Left lung (tissue), 14 donors: ENCODE measurements at places on chromosomes 6 and 20. TPM values are rescaled to one million over a fixed set of nuclear protein-coding genes. Genes with fewer than 3 reads are reported as not detected.

- H3K36me3 ChIP-seq = no peaks in the 10 kb centered on the region
- no peak overlapping the region for H3K4me3 ChIP-seq
- no peak for DNase-seq
- no peaks in the 10 kb centered on the region for H3K4me1 ChIP-seq
- no peaks in the 10 kb centered on the region for H3K27me3 ChIP-seq
Observed at GRCh38 chr20:41669708-41670263, 51.6 kb upstream of the CHD6 start.

DNA sequence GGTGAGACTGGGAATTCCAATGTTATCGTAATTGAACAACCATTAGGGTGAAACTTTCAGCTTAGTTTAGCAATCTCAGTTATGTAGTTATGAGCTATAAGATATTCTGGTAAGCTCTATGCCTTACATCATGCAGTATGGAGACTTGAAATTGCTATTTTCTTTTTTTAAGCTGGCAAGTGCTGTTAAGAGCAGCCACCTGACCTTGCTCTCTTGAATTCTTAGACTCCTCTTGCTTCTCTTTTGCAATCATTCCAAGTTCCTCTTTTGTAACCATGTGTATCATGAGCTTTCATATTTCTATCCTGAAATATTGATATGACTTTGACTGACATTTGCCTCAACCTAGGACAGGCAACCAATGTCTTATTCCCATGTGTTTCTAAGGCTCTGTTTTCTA is 446.3 kb upstream of the SLC35B3 start:
- DNase-seq = no peak
- no peaks in the 10 kb centered on the region for H3K36me3 ChIP-seq
- no peak overlapping the region for H3K27ac ChIP-seq
- H3K4me3 ChIP-seq = no peak overlapping the region
- no peaks in the 10 kb centered on the region for H3K27me3 ChIP-seq
- no peaks in the 10 kb centered on the region for H3K4me1 ChIP-seq

- H3K36me3 ChIP-seq = no peaks in the 10 kb centered on the region
- H3K4me3 ChIP-seq = no peak overlapping the region
- no peaks in the 10 kb centered on the region for H3K4me1 ChIP-seq
- H3K27me3 ChIP-seq = peaks cover 3% of the 10 kb centered on the region
Observed at GRCh38 chr20:41869261-41869660, 251.1 kb upstream of the CHD6 start.

- no peaks in the 10 kb centered on the region for H3K36me3 ChIP-seq
- no peak for DNase-seq
- peaks cover 15% of the 10 kb centered on the region for H3K27me3 ChIP-seq
- no peak overlapping the region for H3K4me3 ChIP-seq
- no peaks in the 10 kb centered on the region for H3K4me1 ChIP-seq
- no peak overlapping the region for H3K27ac ChIP-seq
Observed at GRCh38 chr20:47872341-47872740, 87.1 kb upstream of the SULF2 start.

DNA sequence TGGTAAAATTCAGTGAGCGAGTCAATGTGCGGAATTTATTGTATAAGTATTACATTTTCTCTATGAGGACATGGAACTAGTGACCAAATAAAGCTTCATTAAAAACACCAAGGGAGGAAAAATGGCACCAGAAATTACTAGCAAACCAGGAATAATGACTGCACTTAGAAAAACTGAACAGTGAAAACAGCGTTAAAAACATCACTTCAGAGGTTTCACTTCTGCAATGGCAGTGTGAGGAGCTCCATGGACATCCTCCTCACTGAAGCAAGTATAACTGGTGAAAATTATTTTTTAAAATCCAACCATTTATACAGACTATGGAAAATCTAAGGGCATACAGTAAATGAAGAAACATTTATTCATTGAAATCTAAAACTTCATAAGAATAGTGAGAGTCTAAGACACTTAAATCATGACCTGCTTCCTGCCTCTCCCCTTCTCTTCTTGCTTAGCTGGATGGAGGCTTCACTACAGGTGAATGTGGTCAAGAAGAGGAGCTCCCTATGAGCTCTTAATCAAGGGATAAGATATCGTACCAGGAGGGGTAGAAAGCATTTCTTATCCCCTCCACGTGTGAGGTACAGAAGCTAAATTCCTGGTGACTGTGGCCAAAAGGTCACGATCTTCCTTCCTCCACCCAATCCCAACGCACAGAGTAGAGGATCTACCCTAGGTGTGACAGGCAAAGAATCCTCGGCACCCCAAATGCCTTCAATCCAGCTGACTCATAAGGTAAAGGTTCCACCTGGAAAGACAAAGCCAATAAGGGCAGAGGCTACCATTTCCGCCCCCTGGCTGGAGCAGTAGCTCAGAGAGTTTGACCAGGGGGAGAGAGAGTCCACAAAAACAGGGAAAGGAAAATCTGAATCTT is 12.3 kb upstream of the ASF1A start:
- DNase-seq = no peak
- H3K27me3 ChIP-seq = no peaks in the 10 kb centered on the region
- H3K4me1 ChIP-seq = peaks cover 20% of the 10 kb centered on the region
- H3K4me3 ChIP-seq = no peak overlapping the region
- H3K36me3 ChIP-seq = no peaks in the 10 kb centered on the region

DNA sequence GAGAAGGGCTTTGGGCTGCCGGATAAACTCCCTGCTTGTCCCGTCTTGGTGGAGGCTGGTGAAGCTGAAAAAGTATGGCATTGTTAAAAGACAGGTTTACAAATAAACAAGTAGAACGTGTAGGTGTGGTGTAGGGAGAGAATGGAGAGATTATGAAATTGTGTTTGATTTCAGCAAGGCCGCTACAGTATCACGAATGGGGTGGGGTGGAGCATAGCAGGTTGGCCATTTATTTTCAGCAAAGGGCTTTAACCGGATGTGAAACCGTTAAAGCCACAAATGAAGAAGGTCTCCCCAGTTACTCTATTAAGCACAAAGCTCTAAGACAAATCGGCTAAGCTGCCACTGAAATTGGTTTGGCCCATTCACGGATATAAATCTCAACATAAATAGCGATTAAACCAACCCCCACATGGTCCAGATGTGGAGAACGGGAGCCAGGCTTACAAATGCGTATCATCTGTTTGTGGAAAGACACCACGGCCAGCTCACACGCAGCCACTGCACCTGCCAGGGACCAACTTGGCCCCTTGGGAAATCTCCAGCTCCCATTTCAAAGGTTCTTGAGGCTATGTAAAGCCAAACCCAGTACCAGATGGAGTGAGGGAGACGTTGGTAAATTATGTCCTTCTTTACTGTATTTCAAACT is 94.0 kb downstream of the ZMYND8 start:
- H3K27ac ChIP-seq = no peak overlapping the region
- no peaks in the 10 kb centered on the region for H3K36me3 ChIP-seq
- no peak for DNase-seq
- H3K4me3 ChIP-seq = no peak overlapping the region
- peaks cover 22% of the 10 kb centered on the region for H3K4me1 ChIP-seq

DNA sequence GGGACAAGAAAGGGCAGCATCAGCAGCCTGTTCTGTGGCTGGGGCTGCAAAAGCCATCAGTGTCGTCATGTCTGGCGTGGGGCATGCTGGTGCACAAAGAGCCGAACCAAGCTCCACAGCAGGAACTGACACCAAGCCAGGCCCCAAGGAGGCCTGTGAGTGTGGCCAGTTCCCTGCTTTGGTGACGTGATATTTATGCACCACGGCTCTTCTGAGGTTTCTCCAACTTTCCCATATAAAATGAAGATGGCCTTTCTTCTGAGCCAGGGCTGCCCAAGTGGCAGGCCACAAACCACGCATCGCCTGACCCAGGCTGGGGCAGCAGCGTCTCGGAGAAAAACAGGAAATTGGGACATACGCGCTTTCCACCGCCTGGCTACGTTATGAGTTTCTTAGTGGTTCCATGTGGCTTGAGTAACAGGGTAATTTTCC is 109.9 kb downstream of the RIN2 start:
- no peak overlapping the region for H3K4me3 ChIP-seq
- peaks cover 23% of the 10 kb centered on the region for H3K4me1 ChIP-seq
- H3K36me3 ChIP-seq = no peaks in the 10 kb centered on the region
- DNase-seq = no peak
- H3K27ac ChIP-seq = no peak overlapping the region
- no peaks in the 10 kb centered on the region for H3K27me3 ChIP-seq

DNA sequence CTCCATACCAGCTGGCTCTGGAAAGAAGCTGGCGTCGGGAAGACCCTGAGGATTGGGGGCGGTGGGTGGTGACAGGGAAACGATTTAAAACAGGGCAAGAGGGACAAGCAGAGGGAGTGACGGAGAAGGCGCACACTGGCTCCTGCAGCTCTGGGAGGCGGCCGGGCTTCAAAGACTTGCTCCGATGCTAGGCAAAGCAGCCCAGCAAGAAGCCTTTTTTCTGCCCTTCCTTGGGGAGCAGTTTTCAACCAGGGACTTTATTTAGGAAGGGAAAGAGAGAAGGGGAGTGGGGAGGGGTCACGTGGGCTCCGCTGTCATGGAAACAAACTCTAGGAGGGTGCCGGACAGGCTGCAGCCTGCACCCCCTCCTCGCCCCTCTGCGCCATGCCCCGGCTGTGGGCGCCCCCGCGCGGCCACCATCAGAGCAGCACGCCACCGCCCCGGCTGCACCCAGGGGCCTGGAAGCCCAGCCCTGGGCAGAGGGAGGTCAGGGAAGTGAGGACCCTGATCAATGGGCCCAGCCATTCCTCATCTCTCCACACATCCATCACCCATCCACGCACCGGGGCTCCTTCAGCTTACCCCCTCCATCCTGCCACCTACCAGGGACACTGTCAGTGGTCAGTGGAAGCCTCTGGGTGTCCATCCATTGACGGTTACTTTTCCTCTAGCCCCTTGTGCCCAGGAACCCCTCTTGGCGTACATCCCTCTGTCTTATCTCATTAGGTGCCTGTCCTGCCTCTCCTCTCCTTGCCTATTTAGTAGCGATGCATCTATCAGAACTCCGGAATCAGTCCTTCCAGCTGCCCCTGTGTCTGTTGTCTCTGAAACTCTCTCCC is 66.6 kb upstream of the CCDC167 start:
- H3K27me3 ChIP-seq = peaks cover 21% of the 10 kb centered on the region
- no peak overlapping the region for H3K4me3 ChIP-seq
- peak; percentile 31 for DNase-seq
- peaks cover 4% of the 10 kb centered on the region for H3K4me1 ChIP-seq

Gene BPIFA2
- not detected for polyA plus RNA-seq

Gene SLA2
- 0.95 TPM for polyA plus RNA-seq
